ENCODE measurements at places on chromosomes 3 and 15.

GRCh38 chr15:26391567-26392194, 381.2 kb downstream of the GABRB3 start:
- DNase-seq: peak; percentile 2

DNA sequence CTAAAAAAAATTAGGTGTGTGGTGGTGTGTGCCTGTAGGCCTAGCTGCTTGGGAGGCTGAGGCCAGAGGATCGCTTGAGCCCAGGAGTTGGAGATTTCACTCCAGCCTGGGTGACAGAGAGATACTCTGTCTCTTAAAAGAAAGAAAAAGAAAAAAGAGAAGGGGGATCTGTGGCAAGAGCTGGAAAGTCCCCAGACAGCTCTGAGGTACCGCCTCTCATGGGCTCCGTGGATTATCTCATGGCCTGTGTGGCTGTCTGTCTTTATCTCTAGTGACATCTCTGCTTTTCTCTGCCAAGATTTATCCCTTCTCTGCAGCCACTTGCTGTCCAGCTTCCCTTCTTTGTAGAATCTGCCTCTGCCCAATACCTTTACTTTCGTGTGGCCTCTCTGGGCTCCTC, 5.7 kb downstream of the EXOSC7 start:
- no peak for DNase-seq

DNA sequence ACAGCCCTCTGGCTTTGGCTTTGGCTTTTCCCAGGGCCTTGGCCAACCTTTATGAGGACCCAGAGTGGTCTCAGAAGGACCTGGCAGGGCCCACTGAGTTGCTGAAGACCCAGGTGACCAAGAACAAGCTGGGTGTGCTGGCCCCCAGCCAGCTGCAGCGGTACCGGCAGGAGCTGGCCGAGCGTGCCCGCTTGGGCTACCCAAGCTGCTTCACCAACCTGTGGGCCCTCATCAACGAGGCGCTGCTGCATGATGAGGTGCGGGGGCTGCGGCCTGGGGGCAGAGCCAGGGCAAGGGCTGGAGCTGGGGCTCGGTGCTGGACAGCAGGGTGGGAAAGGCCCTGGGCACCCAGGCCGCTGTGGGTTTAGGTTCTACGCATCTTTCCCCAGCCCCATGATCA, 6.2 kb downstream of the PLA2G4B start:
- DNase-seq: no peak

DNA sequence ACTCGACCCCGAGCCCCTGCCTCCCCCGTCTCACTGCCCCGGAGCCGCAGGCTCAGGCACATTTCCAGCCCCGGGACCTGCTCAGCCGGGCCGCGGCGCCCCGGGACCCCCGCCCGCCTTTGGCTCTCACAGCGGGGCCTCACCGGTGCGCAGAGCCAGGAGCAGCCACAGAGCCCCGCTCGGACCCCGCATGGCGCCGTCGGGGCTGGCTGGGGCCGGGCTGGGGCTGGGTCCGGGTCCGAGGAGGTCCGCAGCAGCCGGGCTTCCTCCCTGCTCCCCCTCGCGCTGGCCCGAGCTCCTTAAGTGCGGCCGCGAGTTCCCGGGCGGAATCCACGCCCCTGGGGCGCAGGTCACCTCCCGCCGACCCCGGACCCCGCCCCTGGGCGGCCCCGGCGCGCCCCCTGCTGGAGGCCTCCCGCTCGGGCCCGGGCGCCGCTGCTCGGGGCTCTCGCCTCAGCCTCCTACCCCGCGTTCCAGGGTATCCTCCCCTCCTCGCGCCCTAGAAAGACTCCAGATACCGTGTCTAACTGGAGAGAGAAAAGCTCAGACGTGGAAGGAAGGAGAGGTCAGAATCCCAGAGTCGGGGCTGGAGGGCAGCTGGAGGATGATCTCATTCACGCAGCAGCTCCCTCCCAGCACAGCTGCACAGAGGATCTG, at the start of gene MELTF:
Gene MELTF (minus strand): TSS at position 307 of the 657 bp plus-strand sequence. CDS start 115 bp downstream, at position 192.
- DNase-seq: peak; percentile 28

DNA sequence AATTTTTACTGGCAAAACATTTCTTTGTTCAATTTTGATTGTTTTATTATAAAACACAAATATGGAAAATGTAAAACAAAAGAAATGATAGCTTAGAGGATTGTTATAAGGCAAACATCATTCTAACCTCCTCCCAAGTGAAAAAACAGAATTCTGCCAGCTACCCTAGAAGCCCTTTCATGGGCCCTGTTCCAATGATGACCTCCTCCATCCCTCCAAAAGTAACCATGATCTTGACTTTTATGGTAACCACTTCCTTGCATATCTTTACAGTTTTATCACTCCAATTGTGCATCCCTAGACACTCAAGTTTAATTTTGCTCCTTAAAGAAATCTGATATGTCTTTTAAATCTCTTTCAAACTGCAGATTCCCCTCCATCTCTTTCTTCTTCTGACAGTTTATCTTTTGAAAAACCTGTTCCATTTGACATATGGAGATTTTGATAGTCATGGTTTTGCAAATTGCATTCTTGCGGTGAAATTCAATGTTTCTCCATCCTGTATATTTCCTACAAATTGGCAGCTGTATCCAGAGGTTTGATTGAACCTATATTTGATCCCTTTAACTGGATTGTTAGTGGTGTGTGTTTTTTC, 27.0 kb upstream of the TNFAIP8L3 start:
- no peak for DNase-seq

DNA sequence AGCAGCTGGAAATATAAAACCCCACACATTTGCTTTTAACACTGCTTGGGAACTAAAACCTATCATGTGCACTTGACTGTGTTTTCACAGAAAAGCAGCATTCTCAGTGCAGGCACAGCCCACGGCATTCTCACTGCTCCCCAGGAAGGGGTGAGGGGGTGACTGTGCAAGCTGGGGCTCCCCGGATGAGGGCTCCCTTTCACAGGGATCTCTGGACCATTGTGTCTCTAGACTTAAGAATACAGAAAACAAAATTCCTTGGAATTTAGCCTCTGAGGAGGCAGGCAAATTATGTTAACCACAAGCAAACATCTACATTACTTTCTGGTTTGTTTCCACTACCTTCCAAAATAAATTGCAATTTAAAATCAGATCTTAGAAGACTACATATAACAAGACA, 100.3 kb downstream of the FSIP1 start:
- DNase-seq: no peak

GRCh38 chr3:14622368-14622767, 29.2 kb upstream of the CCDC174 start:
- DNase-seq: no peak

DNA sequence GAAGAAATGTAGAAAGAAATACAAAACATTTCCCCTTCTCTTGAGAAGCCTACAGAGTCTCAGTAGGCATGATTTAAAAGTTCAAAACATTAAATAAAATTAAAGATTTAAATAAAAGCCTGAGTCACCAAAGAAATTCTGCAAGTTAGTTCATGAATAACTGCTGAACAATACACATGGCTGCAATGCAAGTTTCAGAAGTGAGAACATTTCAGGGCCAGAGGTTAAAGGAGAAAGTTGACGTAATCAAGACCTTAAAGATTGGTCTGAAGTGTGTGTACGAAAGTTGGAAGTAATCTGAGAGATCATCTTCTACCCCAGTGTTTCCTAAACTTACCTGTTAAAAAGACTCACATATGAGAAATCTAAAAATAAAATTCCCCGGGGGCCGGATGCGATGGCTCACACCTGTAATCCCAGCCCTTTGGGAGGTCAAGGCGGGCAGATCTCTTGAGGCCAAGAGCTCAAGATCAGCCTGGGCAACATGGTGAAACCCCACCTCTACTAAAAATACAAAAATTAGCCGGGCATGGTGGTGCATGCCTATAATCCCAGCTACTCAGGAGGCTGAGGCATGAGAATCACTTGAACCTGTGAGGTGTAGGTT, 108.7 kb upstream of the PHLDB2 start:
- DNase-seq: no peak

DNA sequence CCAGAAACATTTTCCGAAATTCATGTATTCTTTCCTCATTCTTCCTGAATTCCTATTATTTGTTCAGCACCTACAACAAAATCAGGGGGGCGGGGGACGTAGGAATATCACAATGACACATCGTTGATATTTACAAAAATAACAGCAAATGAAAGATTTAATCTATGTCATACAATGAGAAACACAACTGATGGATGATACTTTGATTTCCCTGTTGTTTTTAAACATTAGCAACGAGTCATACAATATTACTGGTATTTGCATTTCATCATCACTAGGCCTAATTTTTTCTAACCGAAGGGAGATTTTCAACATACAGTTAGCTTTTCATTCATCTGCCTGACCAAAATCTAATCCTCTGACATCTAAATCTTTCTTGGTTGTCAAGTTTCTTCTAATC, 45.3 kb upstream of the INO80 start:
- DNase-seq: no peak

DNA sequence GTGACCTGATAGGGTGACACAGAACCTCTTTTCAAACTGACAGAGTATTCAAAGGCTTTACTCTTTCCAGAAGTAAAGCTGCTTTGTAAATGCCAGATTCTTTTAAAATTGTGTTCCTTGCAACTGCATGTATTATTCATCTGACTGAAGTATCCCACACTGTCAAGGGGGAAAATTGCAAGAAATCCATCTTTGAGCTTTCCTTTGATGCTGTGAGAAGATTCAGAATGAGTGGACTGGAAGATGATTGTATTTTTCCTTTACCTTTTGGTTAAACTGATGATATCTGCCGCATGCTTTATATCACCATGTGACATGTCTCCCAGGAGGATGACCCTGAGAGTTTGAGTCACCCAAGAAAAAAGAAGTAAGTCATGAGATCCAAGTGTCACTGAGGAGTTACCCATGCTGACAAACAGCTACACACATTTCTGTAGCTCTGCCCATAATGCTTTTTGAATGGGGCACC, 250.8 kb upstream of the CBLB start:
- no peak for DNase-seq

DNA sequence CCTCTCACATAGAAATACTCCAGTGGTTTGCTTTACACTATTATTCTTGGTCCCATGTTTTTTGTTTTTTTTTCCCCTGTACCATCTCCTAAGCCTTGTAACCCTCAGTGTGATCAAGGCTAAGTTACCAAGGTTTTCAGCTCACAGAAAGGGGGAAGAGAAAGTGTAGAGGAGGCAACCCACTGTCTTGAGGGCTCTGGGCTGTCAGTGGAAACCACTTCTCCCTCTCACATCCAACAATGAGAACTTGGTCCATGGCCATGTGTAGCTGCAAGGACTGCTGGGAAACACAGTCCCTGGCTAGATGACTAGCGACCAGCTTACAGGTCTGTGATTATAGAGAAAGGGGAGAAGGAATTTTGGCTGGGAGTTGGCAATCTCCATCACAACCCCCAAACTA, 30.3 kb downstream of the GPD1L start:
- DNase-seq: no peak

- no peak for DNase-seq
Observed at GRCh38 chr15:74808078-74808839, 4.4 kb upstream of the LMAN1L start.

- no peak for DNase-seq
Observed at GRCh38 chr15:60972301-60972700, 256.8 kb downstream of the RORA start.

DNA sequence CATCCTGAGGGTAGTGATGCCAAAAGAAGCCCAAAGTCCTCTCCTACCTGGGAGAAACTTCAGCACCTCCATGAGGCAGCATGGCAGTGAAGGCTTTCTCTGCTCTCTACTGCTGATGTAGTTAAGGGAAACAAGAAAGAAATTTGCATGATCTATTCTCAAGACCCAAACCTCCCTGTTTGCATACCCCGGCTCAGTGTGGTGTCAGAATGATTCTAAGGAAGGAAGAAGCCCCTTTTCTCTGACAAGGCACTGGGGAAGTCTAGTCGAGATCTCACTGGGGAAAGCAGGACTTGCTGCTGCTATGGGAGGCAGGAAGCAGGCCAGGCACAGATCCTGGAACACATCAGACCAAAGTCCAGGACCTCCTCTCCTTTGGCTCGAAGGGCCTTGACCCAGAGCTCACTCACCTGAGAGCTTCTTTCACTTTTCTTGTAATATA, 89.4 kb upstream of the ICE2 start:
- DNase-seq: no peak

DNA sequence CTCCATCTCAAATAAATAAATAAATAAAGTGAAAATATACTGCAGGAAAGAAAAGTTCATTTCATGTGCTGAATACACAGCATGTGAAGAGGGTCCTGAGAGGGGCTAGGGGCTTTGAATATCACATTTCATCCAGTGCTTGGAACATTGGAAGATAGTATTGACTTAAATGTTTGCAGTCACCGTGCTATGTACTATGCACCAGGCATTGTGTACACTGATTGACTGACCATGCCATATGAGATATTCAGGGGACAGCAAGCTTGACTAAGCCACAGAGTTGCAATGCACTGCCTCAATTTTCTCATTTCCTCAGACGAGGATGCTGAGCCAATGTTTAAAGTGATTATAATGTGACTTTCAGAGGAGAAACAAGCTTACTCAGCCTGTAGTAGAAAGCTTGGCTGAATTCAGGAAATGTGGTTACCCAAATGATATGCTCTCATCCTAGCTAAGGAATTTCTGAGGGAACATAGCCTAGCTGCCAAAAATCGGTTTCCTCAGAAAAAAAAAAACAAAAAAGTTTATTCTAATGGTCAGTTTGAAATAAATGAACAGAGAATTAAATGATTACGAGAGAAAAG, 557.9 kb downstream of the FGF12 start:
- no peak for DNase-seq

- no peak for DNase-seq
Observed at GRCh38 chr3:135009014-135009413, 214.0 kb downstream of the EPHB1 start.

DNA sequence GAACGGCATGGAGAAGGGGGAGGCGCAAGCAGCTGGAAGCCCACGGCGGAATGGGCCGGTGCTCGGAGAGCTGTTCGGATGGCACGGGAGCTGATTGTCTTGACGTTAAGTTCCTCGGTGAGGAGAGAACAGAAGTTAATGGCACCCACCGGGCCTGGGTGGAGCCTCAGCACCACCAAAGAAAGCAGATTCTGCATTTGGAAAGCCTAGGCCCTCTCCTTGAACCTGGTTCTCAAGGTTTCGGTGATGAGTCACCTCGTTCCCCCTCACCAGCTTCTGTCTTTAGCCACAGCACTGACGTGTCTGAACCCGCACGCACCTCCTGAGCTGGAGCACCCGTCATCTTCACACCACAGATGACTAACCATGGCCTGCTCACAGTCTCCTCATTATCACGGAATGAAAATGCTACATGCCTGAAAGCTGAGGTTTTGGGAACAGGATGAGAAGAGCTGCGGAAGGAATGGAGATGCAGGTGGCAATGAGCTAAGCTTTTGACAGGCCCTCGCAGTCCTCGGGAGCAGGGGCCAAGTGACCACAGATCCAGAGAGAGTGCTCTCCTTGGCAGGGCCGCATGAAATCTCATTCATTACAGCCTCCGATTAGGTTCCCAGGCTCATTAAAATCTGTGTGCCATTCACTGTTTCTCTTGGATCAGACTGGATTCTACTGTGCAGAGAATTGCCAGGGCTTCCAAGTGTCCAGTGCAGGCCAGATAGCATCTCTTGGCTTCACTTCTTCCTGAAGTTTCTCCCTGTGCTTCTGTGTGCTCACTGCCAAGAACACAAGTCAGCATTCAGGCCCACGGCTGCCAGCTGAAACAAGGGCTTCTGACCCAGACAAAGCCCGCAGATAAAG, 96.3 kb upstream of the DLG1 start:
- DNase-seq: no peak

All from NCI-H1694 (cell line).